ENCODE measurements at places on chromosomes 16 and 17. TPM values are rescaled to one million over a fixed set of nuclear protein-coding genes. Genes with fewer than 3 reads are reported as not detected.

TBC1D3G gene
- not detected for total RNA-seq

TBC1D3I gene
- not detected for total RNA-seq

UNC13D gene
- total RNA-seq = 0.83 TPM

CX3CL1 gene
- total RNA-seq = under 0.01 TPM

CIBAR2 gene
- total RNA-seq = not detected

MSLN gene
- total RNA-seq = not detected

CCL16 gene
- not detected for total RNA-seq

LAT gene
- total RNA-seq = 1.5 TPM

ZNF423 gene
- total RNA-seq = under 0.01 TPM

GRB7 gene
- not detected for total RNA-seq

ABCC1 gene
- total RNA-seq = 43.7 TPM

PIMREG gene
- total RNA-seq = 13.7 TPM

LITAFD gene
- not detected for total RNA-seq

TSPAN10 gene
- 2.1 TPM for total RNA-seq

CA5A gene
- not detected for total RNA-seq

PDIA2 gene
- total RNA-seq = 0.51 TPM

RNF167 gene
- 16.9 TPM for total RNA-seq

ITGB3 gene
- 88.1 TPM for total RNA-seq

UTS2R gene
- not detected for total RNA-seq

CCL23 gene
- total RNA-seq = not detected

GPRC5C gene
- 0.09 TPM for total RNA-seq

OR2C1 gene
- total RNA-seq = 0.14 TPM

SDK2 gene
- 0.89 TPM for total RNA-seq

SLC6A4 gene
- total RNA-seq = not detected

CCL8 gene
- 0.89 TPM for total RNA-seq

RAB11FIP4 gene
- total RNA-seq = 0.74 TPM

RND2 gene
- total RNA-seq = 0.30 TPM

HBA2 gene
- not detected for total RNA-seq

WSCD1 gene
- 0.05 TPM for total RNA-seq

OR1F1 gene
- total RNA-seq = not detected

WFDC1 gene
- 12.5 TPM for total RNA-seq

CCL5 gene
- under 0.01 TPM for total RNA-seq

GPR139 gene
- not detected for total RNA-seq

ATPAF2 gene
- total RNA-seq = 15.4 TPM

SCIMP gene
- total RNA-seq = not detected

SLFN14 gene
- not detected for total RNA-seq

SCNN1G gene
- not detected for total RNA-seq

CTRL gene
- under 0.01 TPM for total RNA-seq

TAT gene
- total RNA-seq = not detected

TAC4 gene
- not detected for total RNA-seq

TIGD7 gene
- total RNA-seq = 5.3 TPM

CLEC3A gene
- total RNA-seq = not detected

GAST gene
- not detected for total RNA-seq

SHCBP1 gene
- total RNA-seq = 1.8 TPM

Data from smooth muscle cell of the umbilical artery (primary cell).